ENCODE measurements at places on chromosomes 6 and 20.
A peak's percentile ranks its signal among the peaks of the same experiment; 100 is the strongest.

GRCh38 chr6:15528870-15529269, 134.0 kb downstream of the DTNBP1 start:
- H3K27ac ChIP-seq, result no peak overlapping the region
- peaks cover 7% of the 10 kb centered on the region for H3K36me3 ChIP-seq
- H3K4me3 ChIP-seq, result no peak overlapping the region
- no peaks in the 10 kb centered on the region for H3K4me1 ChIP-seq
- no peaks in the 10 kb centered on the region for H3K27me3 ChIP-seq
- DNase-seq, result no peak

DNA sequence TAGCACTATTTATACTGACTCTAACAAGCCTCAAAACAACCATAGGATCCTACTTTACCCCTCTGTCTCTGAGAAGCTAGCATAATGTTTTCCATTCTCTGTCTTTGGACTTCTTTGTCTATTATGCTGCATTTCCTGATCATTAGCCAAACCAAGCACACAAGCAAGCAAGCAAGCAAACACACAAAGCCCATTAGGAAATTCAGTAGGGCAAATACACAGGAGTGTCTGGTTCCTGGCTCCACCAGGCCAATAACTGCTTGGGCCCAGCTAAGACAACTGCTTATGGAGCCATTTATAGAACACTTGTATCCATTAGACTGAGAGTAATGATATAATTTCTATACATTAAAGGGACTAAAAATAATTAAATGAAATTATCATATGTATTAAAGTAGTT, 952.9 kb upstream of the EPHA7 start:
- no peaks in the 10 kb centered on the region for H3K36me3 ChIP-seq
- no peak overlapping the region for H3K4me3 ChIP-seq
- H3K27me3 ChIP-seq, result no peaks in the 10 kb centered on the region
- no peaks in the 10 kb centered on the region for H3K4me1 ChIP-seq
- no peak overlapping the region for H3K27ac ChIP-seq

DNA sequence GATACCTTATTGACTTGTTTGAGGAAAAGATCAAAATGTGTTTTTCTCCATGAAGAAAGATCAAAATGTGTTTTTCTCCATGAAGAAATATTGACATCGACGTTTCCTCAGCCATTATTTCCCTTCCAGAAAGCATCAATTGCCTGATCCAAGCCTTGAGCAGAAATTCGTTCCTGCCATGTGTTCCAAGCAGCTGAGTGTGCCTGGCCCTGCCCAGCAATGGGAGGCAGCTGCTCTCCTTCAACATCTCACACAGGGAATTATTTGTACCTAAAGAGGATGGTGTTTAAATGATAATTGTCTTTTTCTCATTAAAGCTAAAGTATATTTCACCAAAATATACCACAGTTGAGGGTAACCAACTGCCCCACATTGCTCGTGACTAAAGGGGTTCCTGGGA, 7.8 kb upstream of the DUSP22 start:
- no peak overlapping the region for H3K27ac ChIP-seq
- H3K36me3 ChIP-seq, result no peaks in the 10 kb centered on the region
- H3K4me1 ChIP-seq, result peaks cover 10% of the 10 kb centered on the region

- peaks cover 31% of the 10 kb centered on the region for H3K27me3 ChIP-seq
- peaks cover 29% of the 10 kb centered on the region for H3K4me1 ChIP-seq
- H3K36me3 ChIP-seq, result no peaks in the 10 kb centered on the region
- no peak for DNase-seq
- H3K4me3 ChIP-seq, result no peak within 1 kb of the TSS
- H3K27ac ChIP-seq, result no peak within 1 kb of the TSS
Measured at GRCh38 chr6:127518710-127519468, at the start of gene MTCL3. TSS of gene MTCL3 (minus strand) at chr6:127519335.

DNA sequence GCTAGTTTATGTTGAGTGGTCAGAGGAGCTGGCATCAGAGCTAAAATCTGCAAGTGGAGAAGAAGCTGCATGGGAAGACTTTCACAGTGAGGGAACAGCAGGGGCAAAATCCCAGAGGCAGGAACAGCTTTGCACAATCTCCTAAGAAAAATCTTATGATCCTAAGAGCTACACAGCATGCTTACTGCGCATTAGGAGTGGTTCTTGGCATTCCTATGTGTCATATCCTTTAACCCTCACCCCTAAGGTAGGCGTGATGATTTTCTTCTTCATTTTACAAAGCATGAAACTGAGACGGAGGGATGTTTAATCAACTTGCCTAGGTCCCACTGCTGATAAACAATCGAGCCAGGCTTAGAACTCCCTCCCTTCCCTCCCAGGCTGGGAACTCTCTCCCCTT, 313.6 kb upstream of the SULF2 start:
- no peak for DNase-seq
- no peak overlapping the region for H3K4me3 ChIP-seq
- H3K36me3 ChIP-seq, result no peaks in the 10 kb centered on the region
- no peaks in the 10 kb centered on the region for H3K4me1 ChIP-seq

DNA sequence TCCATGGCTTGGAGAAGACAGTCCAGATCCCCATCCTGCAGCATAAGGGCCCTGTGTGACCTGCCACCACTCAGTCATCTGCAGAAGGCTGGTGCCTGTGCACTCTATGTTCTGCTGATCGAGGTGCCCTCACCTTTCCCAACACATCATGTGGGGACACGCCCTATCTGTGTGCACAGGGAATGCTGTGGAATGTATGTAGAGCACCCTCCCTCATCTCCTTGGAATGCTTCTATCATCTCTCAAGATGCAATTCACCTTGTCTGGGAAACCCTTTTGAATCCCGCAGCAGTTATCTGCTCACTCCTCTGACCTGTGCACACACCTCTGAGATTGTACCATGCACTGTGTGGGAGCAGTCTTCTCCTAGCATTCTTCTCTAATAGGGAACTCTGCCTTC, 207.2 kb upstream of the SSTR4 start:
- H3K36me3 ChIP-seq, result no peaks in the 10 kb centered on the region
- H3K4me3 ChIP-seq, result no peak overlapping the region
- no peak for DNase-seq
- H3K27ac ChIP-seq, result no peak overlapping the region

- DNase-seq, result peak; percentile 54
- peaks cover 5% of the 10 kb centered on the region for H3K36me3 ChIP-seq
- peaks cover 56% of the 10 kb centered on the region for H3K4me1 ChIP-seq
- H3K27me3 ChIP-seq, result no peaks in the 10 kb centered on the region
- H3K4me3 ChIP-seq, result peak within 1 kb of the TSS; percentile 83
- H3K27ac ChIP-seq, result peak within 1 kb of the TSS; percentile 69
Measured at GRCh38 chr20:56411759-56412472, at the start of gene CASS4. TSS of gene CASS4 (plus strand) at chr20:56412260. CDS start at chr20:56412459, 199 bp downstream.

GRCh38 chr20:20094410-20094809, 42.1 kb downstream of the CFAP61 start:
- no peaks in the 10 kb centered on the region for H3K4me1 ChIP-seq
- DNase-seq, result no peak
- no peak overlapping the region for H3K27ac ChIP-seq
- H3K27me3 ChIP-seq, result no peaks in the 10 kb centered on the region

GRCh38 chr20:45487231-45487635, 17.7 kb downstream of the WFDC2 start:
- H3K27ac ChIP-seq, result no peak overlapping the region
- H3K27me3 ChIP-seq, result peaks cover 6% of the 10 kb centered on the region
- DNase-seq, result no peak
- H3K4me1 ChIP-seq, result no peaks in the 10 kb centered on the region
- no peak overlapping the region for H3K4me3 ChIP-seq
- no peaks in the 10 kb centered on the region for H3K36me3 ChIP-seq

DNA sequence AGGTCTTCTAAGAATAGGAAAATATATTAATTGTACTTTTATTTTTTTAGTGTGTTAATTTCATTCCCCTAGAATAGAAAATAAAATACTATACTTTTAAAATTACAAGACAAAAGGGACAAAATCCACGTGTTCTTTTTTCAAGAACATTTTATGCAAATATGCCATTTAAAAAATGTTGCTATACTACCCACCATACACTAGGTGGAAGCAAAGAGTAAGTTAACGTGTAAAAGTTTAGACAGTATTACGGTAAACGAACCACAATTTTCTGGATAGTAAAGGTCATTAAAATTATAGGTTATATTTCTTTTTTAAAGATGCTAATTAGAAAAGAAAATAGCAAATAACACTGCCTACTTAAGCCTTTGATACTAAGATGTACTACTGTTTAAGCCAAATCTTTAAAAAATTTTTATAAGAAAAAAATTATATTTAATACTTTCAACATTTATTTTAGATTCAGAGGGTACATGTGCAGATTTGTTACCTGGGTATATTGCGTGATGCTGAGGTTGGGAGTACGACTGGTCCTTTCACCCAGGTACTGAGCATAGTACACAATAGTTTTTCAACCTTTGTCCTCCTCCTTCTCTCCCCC, 287.6 kb downstream of the PHF3 start:
- DNase-seq, result no peak
- H3K27me3 ChIP-seq, result no peaks in the 10 kb centered on the region
- H3K4me3 ChIP-seq, result no peak overlapping the region
- H3K27ac ChIP-seq, result no peak overlapping the region
- no peaks in the 10 kb centered on the region for H3K4me1 ChIP-seq
- no peaks in the 10 kb centered on the region for H3K36me3 ChIP-seq

DNA sequence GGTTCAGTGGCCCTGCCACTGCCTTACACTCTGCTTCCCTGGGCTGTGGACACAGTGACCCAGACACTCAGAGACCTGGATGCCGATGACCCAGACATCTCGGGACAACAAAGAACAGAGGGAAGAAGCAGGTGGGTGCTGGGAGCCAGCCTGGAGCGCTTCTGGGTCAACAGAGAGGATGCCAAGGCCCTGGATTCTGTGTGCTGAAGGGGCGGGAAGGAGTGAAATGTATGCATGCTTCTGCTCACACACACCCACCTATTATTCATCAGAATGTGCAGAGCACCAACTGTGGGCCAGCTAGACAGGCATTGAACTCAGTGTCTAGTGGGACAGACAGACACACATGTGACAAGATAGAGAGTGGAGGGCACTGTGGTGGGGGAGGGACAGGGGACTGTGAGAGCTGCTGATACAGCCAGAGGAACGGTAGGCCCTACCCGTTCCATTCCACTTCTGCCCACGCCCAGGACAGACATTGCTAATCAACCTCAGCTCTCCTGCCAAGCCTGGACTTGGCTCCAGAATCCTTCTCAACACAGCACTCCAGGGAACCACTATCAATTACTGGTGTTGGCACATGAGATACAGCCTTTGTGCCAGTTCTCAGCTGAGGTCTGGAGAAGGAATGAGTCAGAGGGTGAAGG, 20.2 kb downstream of the KCNK15 start:
- no peak for DNase-seq
- H3K36me3 ChIP-seq, result no peaks in the 10 kb centered on the region
- no peak overlapping the region for H3K27ac ChIP-seq
- H3K4me3 ChIP-seq, result no peak overlapping the region
- no peaks in the 10 kb centered on the region for H3K4me1 ChIP-seq

DNA sequence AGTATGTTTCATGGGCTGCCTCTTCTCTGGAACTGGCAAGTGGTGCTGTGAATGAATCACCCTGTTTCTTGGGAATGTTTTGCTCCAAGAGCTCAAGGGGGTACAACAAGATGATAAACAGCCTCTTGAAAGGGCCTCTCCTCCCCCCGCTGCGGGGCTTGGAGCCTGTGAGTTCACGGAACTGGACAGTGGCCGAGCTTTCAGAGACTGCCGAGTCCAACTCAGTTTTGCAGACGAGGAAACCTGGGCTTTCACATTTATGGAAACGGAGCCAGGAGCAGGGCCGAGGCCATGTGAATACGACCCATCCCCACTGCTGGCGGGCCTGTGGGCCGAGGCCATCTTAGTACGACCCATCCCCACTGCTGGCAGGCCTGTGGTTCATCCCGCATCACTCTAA, 18.2 kb upstream of the SRC start:
- H3K27me3 ChIP-seq, result no peaks in the 10 kb centered on the region
- no peaks in the 10 kb centered on the region for H3K36me3 ChIP-seq
- no peaks in the 10 kb centered on the region for H3K4me1 ChIP-seq

- H3K36me3 ChIP-seq, result no peaks in the 10 kb centered on the region
- no peaks in the 10 kb centered on the region for H3K4me1 ChIP-seq
- H3K27me3 ChIP-seq, result no peaks in the 10 kb centered on the region
- no peak overlapping the region for H3K27ac ChIP-seq
Measured at GRCh38 chr6:73830119-73830518, 134.1 kb downstream of the CD109 start.

DNA sequence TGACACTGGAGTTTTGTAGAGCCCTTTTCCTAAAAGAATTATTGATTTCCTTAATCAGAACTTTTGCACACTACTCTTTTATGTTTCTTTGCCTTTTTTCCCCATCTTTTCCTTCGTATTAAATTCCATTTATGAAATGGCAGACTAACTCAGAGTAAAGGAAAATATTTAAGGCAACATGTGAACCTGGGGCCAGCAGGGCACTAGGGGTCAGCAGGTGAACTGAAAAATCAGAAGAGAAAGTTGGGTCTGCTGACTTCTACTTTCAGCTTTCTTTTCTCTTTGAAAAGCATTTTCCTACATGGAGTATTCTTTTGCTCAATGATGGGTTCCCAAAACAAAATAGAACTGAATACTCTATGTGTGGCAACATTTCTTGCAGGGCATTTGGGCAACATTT, 226.6 kb upstream of the EXOC2 start:
- no peak overlapping the region for H3K27ac ChIP-seq
- H3K36me3 ChIP-seq, result no peaks in the 10 kb centered on the region
- no peaks in the 10 kb centered on the region for H3K4me1 ChIP-seq
- DNase-seq, result no peak
- H3K4me3 ChIP-seq, result no peak overlapping the region

DNA sequence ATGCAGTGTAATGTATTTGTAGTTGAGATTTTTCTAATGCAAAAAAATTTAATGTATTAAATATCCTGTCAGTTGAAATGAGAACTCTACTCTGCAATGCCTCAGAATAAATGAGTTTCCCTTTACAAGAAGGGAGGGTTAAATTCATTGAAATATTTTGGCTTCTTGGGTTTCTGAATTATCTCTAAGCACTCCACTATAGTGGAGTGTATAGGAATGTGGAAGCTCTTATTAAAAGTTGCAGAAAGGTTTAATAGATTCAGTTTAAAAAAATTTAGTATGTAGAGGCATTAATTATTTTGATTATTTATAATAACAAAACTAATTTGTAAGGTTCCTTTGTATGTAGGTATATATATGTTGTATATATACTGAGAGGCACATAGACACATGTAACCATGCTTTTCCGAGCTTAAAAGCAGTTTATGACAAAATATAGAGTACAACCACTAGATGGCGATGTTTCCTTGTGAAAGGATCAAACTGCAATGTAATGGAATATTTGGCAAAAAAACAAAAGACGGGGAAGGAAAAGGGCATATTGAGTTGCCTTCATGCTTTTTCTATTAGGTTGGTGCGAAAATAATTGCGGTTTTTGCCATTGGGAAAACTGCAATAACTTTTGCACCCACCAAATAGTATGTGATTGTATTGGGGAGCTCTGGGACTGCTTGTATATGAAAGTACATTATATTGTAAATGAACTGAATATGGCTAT, 144.2 kb downstream of the MYO6 start:
- H3K27me3 ChIP-seq, result no peaks in the 10 kb centered on the region
- no peaks in the 10 kb centered on the region for H3K36me3 ChIP-seq
- H3K4me1 ChIP-seq, result no peaks in the 10 kb centered on the region
- no peak overlapping the region for H3K27ac ChIP-seq
